ENCODE measurements at places on chromosomes 1 and 21. TPM values are rescaled to one million over a fixed set of nuclear protein-coding genes. Genes with fewer than 3 reads are reported as not detected.
A peak's percentile ranks its signal among the peaks of the same experiment; 100 is the strongest.

FASLG gene
- not detected for total RNA-seq

RPE65 gene
- total RNA-seq, result not detected

OVAAL gene
- total RNA-seq, result not detected

AQP10 gene
- not detected for total RNA-seq

LRRN2 gene
- total RNA-seq, result 1.9 TPM

GRCh38 chr1:54091666-54092065 is 38.3 kb downstream of the TCEANC2 start:
- DNase-seq, result no peak
- H3K4me1 ChIP-seq, result peaks cover 10% of the 10 kb centered on the region
- H3K27ac ChIP-seq, result no peak overlapping the region
- no peak overlapping the region for H3K4me3 ChIP-seq
- H3K27me3 ChIP-seq, result no peaks in the 10 kb centered on the region
- no peaks in the 10 kb centered on the region for H3K36me3 ChIP-seq

GRCh38 chr1:64136752-64137411 is 66.5 kb upstream of the UBE2U start:
- H3K36me3 ChIP-seq, result peaks cover 12% of the 10 kb centered on the region
- peaks cover 14% of the 10 kb centered on the region for H3K4me1 ChIP-seq
- no peak overlapping the region for H3K4me3 ChIP-seq
- no peak overlapping the region for H3K27ac ChIP-seq
- DNase-seq, result peak; percentile 77

DNA sequence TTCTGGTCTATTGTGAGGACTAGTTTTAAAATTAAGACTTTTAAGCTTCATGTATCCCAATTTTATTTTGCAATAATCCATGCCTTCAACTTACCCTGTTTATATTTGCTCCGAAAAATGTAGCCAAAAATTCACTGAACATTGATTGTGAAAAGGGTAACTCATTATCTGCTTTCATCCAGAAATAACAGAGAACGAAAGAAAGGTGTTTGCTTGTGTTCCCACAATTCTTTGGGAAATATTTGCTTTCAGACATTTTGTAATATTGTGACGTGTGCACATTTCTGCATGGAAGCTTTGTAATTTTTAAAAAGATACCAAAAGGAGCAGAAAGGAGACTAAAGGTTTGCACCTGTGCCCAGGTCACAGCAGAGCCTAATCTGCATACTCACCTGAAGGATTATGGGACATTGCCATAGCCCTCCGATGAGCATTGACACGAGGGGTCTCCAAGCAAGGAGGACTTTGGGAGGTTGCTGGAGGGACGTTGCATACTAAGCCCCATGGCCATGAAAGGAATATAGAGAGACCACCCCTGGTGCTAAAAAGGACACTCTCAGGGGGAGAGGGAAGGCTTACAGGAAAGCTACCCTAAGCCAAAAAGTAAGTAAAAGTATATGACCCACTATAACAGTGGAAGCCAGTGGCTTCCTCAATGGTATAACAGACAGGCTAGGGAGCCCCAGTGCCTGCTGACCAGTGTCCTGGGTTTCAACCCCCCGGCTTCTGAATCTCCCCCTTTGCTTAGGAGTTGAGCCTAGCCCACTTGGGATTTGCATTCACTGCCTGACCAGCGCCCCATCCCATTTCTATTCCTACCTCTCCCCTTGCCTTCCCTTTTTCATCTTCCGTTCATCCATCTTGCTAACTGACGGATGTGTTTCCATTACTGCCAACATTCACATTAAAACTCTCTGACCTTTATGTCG is 148.6 kb upstream of the ZC3H12A start:
- H3K4me1 ChIP-seq, result no peaks in the 10 kb centered on the region
- H3K36me3 ChIP-seq, result no peaks in the 10 kb centered on the region
- no peak overlapping the region for H3K27ac ChIP-seq
- no peak for DNase-seq
- H3K4me3 ChIP-seq, result no peak overlapping the region

DNA sequence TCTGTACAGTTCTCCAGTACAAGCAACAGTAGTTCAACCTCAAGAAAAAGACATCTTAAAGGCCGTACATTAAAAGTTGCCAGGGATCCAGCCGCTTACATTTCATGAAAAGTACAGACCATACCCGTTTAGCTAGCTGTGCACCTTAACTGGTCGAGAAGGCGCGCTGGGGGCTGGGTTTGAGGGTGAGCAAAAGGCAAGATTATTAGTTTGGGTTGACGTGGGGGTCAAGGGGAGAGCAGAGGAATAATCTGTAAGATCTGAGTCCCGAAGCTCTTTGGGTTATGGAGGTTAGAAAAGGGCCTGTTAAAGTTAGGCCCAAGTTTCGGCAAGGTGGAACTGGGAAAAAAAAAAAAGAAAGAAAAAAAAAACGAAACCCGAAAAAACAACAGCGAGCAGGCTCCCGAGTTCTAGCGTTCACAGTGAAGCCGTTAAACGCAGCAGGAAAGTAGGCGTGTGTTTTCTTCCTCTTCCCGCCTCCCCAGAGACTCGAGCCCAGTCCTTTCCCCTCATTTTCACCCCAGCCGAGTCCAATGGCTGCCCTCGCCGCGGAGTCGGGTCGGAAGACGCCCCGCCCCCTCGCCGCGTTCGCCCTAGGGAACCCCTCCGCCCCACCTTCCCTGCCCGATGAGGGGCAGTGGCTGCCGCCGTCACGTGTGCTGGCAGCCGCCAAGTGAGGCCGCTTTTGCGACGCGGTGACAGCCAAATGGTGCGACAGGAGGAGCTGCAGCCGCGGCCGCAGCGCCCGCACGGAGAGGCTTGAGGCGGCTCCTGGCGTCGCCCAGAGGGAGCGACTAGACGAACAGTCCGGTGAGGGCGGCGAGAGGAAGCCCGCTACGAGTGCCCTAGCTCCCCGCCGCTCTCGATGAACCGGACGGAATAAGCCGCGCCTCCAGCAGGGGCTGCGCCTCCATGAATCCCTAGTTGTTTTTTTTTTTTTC is at the start of gene PKN2:
Gene PKN2 (plus strand): TSS at position 733 of the 941 bp plus-strand sequence. CDS start 308 bp downstream, outside the sequence.
- H3K4me3 ChIP-seq, result peak within 1 kb of the TSS; percentile 87
- H3K27me3 ChIP-seq, result no peaks in the 10 kb centered on the region
- H3K4me1 ChIP-seq, result peaks cover 18% of the 10 kb centered on the region
- H3K27ac ChIP-seq, result peak within 1 kb of the TSS; percentile 96
- peaks cover 4% of the 10 kb centered on the region for H3K36me3 ChIP-seq
- DNase-seq, result peak; percentile 100

DNA sequence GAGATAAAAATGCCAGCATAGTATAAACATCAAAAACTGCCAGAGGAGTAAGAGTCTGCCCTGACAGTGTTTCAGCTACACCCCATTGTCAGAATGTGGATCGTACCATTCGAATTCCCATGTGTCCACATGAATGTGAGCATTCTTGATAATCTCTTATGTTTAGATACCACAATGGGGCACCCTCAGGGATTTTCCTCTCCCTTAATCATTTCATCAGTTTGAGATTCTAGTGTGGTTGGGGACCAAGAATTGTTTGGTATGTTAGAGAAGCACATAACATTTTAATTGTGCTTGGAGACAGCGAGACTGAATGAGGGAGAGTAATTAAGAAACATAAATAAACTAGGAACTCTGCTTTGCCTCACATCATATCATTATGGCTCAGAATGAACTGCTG is 120.2 kb downstream of the ZC3H11B start:
- no peaks in the 10 kb centered on the region for H3K27me3 ChIP-seq
- H3K4me1 ChIP-seq, result peaks cover 10% of the 10 kb centered on the region
- no peak overlapping the region for H3K4me3 ChIP-seq
- no peak overlapping the region for H3K27ac ChIP-seq

GRCh38 chr21:27023186-27023585 is 56.3 kb upstream of the ADAMTS5 start:
- no peak for DNase-seq
- peaks cover 6% of the 10 kb centered on the region for H3K27me3 ChIP-seq
- H3K27ac ChIP-seq, result no peak overlapping the region
- H3K36me3 ChIP-seq, result no peaks in the 10 kb centered on the region
- no peak overlapping the region for H3K4me3 ChIP-seq

GRCh38 chr1:212721388-212722247 is 22.0 kb upstream of the BATF3 start:
- H3K27ac ChIP-seq, result no peak overlapping the region
- H3K4me3 ChIP-seq, result no peak overlapping the region
- no peak for DNase-seq
- no peaks in the 10 kb centered on the region for H3K4me1 ChIP-seq

GRCh38 chr1:234014208-234014607 is 109.7 kb downstream of the SLC35F3 start:
- H3K4me3 ChIP-seq, result no peak overlapping the region
- no peaks in the 10 kb centered on the region for H3K36me3 ChIP-seq
- H3K4me1 ChIP-seq, result no peaks in the 10 kb centered on the region
- H3K27ac ChIP-seq, result no peak overlapping the region

DNA sequence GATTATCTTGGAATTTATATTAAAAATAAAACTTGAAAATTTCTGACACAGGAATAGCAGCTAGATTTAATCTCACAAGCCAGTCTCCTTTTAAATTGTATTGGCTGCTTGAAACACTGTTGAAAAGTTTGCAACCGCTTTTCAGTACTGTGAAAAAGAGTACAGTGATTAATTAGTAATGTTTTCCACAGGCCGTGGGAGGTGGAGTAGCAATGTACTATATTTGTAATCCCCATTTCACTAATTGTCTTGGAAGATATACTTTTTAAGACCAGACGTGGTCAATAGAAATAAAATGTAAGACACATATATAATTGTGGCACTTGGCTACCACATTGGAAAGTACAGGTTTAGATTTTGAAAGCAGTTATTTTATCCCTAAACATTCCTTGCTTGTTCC is 40.8 kb upstream of the MYOCOS start:
- no peak overlapping the region for H3K4me3 ChIP-seq
- H3K27ac ChIP-seq, result no peak overlapping the region
- no peaks in the 10 kb centered on the region for H3K27me3 ChIP-seq
- peaks cover 34% of the 10 kb centered on the region for H3K36me3 ChIP-seq
